ENCODE measurements at places on chromosomes 3 and 15.

GRCh38 chr3:45993421-45994027, 2.1 kb downstream of the FYCO1 start:
- no peak for DNase-seq

DNA sequence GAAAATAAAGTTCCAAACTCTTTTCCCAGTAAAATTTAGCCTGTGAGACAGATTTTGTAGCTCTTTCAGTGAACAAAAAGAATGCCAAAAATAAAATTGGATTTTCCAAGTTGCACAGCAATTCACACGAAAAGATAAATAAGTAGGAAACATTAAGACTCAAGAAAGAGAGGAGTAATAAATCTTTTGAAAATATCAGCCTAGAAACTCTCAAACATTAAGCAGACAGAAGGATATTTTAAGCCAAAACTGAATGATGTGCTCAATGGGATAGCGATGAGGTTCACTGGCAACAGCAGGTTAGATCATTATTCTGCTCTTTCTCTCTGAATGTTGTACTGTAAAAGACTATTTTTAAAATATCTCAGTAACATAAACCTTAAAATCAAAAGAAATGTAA, 115.0 kb downstream of the STAG1 start:
- no peak for DNase-seq

DNA sequence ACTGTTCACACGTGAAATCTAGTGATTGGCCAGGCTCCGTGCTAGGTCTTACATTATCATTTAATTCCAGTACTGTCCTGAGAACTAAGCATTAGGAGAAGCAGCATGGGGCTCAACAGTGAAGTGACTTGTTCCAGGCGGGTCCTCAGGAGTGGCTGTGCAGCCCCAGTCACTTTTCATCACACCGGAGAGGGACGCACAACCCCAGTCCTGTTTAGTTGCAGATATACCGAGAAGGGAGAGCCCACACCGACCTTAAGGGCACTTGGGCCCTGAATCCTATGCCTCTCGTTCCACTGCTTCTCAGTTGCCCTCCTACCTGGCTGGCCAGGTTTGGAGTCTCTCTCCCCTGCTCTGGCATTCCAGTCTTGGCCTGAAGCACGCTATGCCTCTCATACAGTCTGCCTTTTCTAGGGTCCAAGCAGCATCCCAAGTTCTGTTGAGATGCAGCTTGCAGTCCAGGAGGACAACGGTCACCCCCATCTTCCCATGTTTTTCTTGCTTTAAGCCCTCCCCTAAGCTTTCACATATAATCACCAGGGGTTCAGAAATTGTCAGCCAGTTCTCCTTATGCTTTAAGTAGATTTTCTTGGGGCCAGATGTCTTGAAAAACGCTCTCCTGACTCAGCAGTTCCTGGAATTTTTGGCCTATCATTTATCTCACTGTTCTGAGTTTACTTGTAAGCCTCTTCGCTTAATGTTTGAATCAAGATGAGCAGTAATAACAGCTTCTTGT, 10.1 kb downstream of the FAM131A start:
- no peak for DNase-seq

DNA sequence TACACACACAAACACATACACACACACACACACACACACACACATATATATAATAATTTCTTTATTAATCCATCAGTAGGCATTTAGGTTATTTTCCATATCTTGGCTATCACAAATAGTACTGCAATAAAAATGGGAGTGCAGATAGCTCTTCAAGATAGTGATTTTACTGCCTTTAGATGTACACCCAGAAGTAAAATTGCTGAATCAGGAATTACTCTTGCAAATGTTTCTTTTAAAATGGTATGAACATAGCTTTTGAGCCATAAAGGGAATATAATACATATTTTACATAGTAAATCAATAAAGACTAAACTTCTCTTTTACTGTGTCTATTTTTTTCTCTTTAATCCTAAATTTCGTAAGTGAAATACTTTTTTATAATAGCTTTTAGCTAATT, 1251.1 kb downstream of the ZPLD1 start:
- DNase-seq, result no peak

Measured in GM12891 (cell line).